Stimulated activated CD4-positive, alpha-beta T cell treated with anti-CD3 and anti-CD28 coated beads, Interleukin-1b, Interleukin-23, amount 100 ng/mL, for 1 hour (primary cell): ENCODE measurements at places on chromosomes 11 and 22.
A peak's percentile ranks its signal among the peaks of the same experiment; 100 is the strongest.

GRCh38 chr22:48973694-48974041, 854.0 kb downstream of the BRD1 start:
- DNase-seq: no peak

- DNase-seq: no peak
These were observed 14.8 kb downstream of the CCND1 start for GRCh38 chr11:69655479-69656428.

- DNase-seq: no peak
These were observed 288 bp upstream of the KRTAP5-8 start for GRCh38 chr11:71537537-71537936.

- DNase-seq: no peak
These were observed 1027.7 kb upstream of the CCDC90B start for GRCh38 chr11:84313830-84314359.

DNA sequence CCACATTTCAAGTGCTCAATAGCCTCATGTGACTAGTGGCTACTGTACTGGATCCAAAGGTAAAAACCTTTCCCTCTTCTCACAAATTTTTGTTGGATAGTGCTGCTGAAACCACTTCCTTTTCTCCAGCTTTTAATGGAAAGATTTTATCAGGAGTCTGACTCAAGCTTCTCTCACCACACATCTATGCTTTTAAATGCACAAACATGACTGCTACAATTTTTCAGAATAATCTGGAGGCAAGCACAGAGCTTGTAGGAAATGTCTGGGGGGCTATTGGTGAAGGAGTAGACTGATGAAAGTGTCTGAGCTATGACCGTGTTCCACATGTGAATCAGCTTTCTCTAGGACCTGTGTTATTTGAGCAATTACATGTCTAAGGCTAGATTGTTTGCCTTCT, 101.1 kb upstream of the FAT3 start:
- DNase-seq: no peak

GRCh38 chr22:23020659-23021293, 49.5 kb upstream of the GNAZ start:
- no peak for DNase-seq

DNA sequence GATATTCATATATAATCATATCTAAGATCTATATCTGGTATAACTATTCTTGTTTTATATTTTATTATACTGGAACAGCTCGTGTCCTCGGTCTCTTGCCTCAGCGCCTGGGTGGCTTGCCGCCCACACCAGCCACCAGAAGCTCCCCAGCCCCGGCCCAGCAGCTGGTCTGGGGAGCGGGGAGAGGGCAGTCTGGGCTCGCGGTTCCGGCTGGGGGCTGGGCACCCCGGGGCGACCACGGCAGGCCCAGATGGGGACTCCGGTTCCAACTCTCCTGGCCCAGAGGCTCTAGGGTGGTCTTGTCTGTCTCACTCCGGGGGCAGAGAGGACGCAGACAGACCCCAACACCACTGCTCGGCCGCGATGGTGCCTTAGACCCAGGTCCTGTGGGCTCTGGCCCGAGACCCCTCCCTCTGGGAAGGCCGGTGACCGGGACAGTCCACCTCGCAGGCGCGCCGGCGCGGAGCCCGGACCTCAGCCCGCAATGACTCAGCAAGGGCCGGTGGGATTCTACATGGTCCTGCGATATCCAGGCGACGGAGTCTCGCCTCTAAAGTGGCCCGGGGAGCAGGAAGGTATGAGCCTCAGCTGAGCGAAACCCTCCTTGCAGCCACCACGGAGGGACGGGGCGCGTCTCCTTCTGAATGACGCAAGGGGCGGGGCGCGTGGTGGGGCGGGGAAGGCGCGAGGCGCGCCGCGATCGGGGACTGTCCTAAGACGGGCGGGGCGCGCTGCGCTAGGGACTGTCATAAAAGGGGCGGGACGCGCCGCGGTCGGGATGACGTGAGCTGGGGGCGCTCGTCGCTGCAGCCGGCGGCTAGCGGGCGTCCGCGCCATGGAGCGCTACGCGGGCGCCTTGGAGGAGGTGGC, at the start of gene DGCR6:
Gene DGCR6 (plus strand): TSS at position 781 of the 870 bp plus-strand sequence. CDS start 55 bp downstream, at position 836.
- no peak for DNase-seq

- DNase-seq: peak; percentile 38
These were observed 13.9 kb downstream of the ACP2 start for GRCh38 chr11:47234669-47235100.

- DNase-seq: no peak
These were observed 1.1 kb downstream of the EXT2 start for GRCh38 chr11:44096360-44097185.

DNA sequence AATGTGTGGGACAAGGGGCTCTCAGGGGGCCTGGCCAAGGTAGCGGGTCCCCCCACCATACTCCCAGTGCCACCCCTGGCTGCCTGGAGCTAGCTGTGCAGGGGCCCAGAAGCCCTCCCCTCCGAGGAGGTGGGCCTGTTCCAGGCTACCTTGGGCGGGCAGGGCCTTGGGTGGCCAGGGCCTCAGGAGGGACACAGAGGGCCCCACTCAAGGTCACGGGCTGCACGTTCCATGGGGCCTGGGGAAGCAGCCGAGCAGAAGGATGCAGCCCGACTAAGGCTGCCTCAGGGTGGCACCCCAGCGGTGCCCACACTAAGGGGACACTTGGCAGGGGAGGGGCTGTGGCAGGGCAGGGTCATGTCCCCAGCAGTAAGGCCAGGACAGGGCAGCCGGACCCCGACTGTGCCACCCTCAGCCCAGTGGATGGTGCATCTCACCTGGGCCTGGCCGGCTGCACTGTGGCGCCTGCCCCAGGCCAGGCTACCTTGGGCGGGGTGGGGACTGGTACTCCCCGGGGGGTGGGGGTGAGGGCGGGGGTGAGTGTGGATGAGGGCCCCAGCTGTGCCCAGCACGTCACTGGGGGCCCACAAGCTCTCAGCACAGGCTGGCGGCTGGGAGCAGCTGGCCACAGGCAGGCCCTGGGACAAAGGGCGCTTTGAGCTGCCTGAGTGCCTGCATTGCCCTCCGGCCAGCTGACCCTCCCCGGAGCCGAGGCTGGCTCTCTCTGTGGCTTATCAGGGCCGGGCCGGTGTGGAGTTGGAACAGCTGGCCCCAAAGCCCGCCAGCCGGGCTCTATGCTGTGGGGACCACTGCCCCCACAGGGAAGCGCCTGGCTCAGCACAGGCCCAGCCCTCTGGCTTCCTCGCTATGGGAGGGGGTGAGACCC, 117.1 kb downstream of the KCNQ1 start:
- DNase-seq: no peak

GRCh38 chr11:119504371-119504770, 81.4 kb upstream of the THY1 start:
- DNase-seq: no peak
